ENCODE measurements at places on chromosomes 1 and 21.
A peak's percentile ranks its signal among the peaks of the same experiment; 100 is the strongest.

DNA sequence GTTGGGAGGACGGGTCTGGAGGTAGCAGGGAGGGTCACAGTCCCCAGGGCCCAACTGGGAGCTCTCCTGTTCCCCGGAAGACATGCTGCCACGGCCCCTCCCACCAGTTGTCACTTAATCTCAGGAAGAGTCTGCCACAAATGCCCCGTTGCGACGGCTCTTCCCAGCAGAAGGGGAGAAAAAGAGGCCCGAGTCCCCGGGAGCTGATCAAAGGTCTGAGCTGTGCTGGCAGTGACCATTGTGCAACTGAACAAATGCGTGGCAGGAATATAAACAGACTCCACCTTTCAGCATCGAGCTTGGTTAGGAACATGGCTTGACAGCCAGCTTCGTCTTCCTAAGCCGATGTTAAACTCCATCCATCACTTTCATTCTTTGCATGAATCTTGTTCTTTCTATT lies 27.8 kb upstream of the ZBTB21 start:
- DNase-seq, result no peak

DNA sequence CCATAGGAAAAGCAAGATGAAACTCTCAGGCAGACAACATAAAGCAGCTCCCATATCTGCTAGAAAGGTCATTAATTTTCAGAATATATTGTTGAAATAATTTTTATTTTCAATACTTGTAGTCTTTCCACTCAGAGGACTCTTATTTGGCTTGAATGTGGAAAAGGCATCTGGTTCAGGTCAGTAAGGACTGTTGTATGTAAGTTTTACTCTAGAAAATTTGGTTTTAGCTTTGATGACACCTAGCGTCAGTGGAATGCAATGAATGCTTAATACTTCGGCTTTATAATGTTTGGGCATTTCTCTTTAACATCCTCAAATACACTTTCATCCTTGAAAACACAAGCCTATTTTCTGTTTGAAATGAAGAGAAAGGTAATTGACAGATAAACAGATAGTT lies 63.3 kb downstream of the LRRC40 start:
- DNase-seq, result no peak

GRCh38 chr1:228008391-228009115 lies 1.8 kb downstream of the WNT3A start:
- DNase-seq, result no peak

DNA sequence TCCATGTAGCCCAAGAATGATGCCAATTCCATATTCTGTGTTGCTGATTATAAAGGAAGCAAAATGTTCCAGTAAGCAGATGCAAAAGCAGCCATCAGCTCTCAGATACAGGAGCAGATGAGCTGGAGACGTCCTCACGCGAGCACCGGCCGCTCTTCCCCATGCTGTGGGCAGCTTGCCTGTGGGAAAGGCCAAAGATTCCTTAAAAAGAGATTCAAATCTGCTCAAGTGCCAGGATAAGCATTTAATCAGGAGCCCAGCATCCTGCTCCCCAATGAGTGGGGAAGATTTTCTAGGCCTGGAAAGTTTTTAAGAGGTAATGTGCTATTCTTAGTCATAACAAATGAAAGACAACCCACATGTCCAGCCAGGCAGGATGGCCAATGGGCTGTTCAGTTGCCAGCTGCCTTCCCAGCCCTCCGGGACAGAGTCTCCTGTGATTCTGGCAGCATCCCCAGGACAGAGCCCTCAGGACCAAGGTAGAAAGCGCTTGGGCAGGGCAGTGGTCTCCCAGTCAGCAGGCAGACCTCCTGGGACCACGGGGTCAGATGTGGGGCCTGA lies 108.2 kb upstream of the TMPRSS2 start:
- DNase-seq, result no peak

GRCh38 chr1:79519084-79519760 lies 512.7 kb upstream of the ADGRL4 start:
- DNase-seq, result no peak

DNA sequence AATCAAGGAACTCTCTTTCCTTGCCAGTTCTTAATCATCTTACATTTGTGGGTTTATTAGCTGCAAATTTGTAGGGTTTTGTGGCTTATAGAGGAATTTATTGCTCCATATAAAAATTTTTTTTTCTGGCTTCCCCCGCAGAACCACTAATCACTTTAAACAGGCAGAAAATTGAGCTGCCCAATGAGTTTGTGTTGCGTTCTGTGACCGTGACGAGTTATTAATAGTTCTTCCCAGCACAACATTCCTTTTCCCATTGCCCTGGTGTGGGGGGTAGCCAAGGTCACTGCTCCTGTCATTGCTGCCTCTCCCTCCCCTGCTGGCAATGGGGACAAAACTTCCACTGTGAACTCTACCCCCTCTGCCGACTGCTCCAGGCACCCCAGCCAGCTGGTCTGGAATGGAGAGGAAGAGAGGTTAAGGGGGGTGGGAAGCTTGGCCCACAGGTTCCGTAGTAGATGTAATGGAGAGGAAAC lies 55.1 kb downstream of the UBE2T start:
- DNase-seq, result no peak

DNA sequence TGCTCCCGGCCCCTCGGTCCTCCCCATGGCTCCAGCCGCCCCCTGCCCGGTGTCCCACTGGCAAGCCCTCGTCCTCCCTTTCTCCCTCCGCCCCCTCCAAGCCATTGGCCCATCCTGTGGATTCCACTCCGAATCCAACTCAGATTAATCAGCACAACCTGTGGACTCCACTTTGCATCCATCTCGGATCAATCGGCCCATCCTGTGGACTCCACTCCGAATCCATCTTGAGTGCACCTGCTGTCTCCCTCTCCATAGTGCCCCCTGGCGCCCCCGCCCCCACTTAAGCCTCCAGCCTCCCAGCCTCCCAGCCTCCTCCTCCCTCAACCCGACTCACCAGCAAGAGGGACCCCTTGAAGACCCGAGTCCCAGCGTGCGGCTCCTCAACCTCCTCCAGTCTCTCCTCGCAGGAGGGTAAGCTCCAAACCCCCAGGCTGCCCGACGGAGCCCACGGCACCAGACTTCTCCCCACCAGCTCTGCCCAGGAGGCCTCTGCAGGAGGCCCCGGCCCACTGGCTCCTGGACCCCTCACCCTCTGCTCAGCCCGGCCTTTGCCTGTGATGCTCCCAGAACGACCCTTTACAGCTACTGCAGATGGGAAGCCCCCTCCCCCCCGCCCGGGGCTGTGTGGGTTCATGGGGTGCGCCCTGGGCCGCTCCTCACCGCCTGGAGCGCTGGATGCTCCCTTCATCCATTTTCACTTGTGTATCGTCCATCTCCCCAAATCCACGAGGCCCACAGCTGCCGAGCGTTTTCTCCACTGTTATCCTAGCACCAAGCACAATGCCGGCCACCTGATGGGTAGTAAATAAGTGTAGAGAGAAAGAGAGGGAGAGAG lies 40.6 kb upstream of the TSPEAR start:
- DNase-seq, result no peak

DNA sequence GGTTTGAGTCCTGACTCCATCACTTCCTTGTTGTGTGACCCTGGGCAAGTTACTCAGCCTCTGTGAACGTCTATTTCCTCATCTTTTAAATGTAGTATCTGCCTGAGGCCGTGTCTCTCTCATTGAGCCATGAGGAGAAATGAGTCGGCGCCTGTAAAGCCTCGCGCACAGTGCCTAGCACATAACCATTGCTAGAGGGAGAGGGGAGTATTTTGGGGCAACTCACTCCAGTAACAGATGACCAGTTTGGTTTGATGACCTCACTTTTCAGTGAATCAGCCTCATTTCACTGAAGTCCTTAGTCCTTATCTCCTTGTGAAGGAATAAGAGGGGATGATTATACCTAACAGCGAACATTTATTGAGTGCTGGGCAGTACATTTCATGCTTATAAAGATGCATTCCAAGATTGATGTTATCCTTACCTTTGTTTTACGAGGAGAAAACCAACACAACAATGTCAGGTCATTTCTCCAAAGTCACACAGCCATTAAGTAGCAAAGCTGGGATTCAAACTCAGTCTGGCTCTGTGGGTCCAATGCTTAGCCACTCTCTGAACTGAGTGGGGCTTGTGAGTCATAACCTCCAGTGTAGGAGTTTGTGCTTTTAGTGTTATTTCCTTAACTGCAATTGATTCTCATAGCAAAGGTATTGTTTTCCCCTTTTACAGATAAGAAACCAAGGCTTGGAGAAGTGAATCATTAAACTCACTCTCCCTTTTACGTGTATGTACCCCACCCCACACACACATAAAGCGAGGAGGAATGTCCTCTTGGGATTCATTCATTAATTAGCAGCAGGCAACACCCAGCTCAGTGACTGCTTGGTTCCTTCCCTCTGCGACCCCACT lies 25.9 kb downstream of the KCNC4 start:
- no peak for DNase-seq

DNA sequence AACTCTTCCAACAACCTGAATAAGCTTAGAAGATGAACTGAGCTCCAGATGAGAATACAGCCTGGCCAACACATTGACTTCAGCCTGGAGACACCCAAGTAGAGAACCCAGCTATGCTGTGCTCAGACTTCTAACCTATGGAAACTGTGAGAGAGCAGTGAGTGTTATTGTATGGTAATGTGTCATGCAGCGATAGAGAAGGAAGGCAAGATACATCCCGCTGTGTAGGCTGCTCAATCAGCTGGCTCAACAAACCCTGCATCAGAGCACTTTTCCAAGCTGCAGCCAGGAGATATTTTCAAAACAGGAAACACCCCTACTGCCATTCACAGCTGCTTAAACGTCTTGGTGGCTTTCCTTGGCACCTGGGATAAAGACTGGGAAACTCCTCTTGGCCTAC lies 321.3 kb downstream of the SIPA1L2 start:
- no peak for DNase-seq

GRCh38 chr1:40004857-40005256 lies 35.7 kb upstream of the CAP1 start:
- no peak for DNase-seq

GRCh38 chr1:8586438-8586837 lies 231.0 kb downstream of the RERE start:
- DNase-seq, result no peak

GRCh38 chr1:91749788-91750231 lies 136.1 kb downstream of the TGFBR3 start:
- DNase-seq, result no peak

GRCh38 chr21:41877901-41878830 lies 978 bp downstream of the PRDM15 start:
- DNase-seq, result peak; percentile 16

- no peak for DNase-seq
Observed at GRCh38 chr1:232983817-232984567, 33.6 kb downstream of the NTPCR start.

- no peak for DNase-seq
Observed at GRCh38 chr1:78464449-78464891, 26.3 kb upstream of the PTGFR start.

- no peak for DNase-seq
Observed at GRCh38 chr21:35323947-35324346, 274.8 kb upstream of the RUNX1 start.

- DNase-seq, result no peak
Observed at GRCh38 chr1:243270097-243270864, 14.4 kb downstream of the SDCCAG8 start.

- no peak for DNase-seq
Observed at GRCh38 chr1:35301674-35302392, 33.3 kb downstream of the ZMYM4 start.

DNA sequence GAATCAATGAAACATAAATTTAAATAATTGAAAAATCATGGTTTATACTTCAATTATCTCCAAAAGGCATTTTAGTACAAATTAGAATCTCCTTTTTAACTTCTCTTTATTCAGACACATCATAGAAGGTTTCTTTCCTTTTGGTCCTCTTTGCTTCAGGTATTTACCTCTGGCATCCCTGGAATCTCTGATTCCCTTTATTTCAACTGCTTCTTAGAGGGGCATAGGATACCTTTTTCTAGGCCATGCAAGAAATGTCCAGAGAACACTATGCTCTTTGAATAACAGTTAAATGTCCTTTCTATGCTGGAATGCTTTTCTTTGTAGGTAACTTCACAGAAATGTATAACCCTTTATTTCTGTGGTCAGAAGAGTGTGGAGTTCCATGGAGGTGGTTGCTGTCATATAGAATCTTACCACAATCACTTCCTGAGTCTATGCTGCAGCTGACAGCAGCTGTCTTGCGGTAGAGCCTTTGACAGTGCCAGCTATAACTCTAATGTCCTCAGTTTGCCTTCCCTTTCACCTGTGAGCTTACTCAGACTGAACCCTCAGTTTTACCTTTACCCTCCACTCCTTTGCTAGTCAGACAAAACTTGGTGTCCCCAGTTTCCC lies 8.6 kb downstream of the LAMC2 start:
- no peak for DNase-seq

GRCh38 chr1:217910203-217910602 lies 279.1 kb downstream of the SPATA17 start:
- DNase-seq, result no peak

- no peak for DNase-seq
Observed at GRCh38 chr21:14876524-14876840, 188.3 kb downstream of the NRIP1 start.

DNA sequence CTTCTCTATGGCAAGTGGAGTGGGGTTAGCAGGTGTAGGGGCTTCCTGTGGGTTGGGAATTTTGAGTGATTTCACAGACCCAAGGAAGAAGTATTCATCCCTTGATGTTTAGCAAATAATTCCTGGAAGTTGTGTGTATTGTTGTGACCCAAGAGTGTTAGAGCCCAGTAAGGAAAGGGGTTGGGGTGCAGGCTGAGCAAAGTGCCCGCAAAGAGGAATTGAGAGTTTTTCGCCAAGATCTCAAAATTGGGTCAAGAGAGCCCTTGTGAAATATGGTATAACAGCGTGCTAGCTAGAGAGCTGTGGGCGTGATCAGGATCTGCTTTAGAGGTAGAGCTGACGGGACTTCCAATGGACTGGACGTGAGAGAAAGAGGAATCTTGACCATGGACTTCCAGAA lies 73.0 kb upstream of the LAPTM5 start:
- no peak for DNase-seq

DNA sequence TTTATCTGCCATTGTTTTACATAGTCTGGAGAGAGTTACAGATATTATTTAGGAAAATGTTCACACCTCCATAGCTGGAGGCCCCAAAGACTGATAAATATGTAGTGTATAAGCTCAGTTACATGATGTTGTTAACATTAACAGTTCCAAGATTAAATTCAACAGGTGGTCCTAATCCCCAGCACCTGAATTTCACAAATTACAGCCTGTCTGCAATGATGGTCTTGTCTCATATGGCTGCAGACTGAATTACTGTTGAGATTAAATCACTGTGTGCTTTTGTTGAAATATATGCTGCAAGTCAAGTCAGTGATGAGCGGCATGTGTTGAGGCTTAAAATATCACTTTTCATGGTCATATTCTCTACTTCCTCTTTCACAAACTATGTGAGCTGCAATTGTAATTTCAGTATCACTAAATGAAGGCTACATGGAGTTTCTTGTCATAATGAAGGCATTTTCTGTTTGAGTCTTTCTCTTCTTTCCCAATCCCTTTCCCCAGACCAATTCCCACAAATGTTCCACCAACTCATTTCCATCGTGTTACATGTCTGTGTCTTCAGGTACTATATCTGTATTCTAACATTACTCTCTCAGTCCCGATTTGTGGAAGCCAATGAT lies 4.2 kb downstream of the ST6GALNAC5 start:
- no peak for DNase-seq

All from stimulated activated CD4-positive, alpha-beta T cell treated with anti-CD3 and anti-CD28 coated beads, Interleukin-15, amount 100 ng/mL, for 1 hour (primary cell).